HuH-7 (cell line): ENCODE measurements at places on chromosomes 13 and 19.

DNA sequence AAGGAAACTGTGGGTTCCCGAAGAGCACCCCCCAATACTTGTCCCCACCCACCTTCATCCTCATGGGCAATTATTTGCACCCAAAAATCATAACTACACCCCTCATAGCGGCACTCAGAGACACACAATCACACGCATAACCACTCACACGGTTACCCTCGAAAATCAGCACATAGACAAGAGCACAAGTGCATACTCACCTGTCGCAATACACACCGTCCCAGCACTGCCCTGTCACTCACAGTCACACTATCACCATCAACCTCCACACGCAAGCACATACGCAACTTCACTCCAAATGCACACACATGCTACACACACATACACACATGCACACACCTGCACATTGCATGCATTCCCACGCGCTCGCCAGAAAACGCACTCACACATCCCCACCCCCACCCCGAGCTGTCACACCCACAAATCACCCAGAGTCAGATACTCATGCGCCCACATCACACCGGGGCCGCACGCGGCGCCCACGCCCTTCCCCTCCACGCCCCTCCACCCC, 535 bp downstream of the COL5A3 start:
- no peak for DNase-seq

DNA sequence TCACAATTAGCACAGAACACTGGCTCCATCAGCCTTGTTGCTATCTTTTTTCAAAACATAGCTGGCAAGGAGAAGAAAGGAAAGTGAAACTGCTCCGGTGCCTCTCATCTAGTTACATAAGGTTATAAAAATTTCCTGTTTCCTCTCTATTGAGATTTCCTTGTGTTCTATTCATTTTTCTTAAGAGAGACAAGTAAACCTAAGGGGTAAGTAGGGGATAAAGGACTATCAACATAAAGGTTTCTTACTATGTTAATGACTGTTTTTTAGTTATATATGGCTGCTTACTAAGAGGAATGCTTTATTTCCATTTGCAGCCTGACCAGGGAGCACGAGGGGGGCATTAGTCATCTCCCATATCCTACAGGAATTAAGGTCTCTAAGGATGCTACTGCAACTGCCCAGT, 73.2 kb upstream of the MLNR start:
- DNase-seq, result no peak

DNA sequence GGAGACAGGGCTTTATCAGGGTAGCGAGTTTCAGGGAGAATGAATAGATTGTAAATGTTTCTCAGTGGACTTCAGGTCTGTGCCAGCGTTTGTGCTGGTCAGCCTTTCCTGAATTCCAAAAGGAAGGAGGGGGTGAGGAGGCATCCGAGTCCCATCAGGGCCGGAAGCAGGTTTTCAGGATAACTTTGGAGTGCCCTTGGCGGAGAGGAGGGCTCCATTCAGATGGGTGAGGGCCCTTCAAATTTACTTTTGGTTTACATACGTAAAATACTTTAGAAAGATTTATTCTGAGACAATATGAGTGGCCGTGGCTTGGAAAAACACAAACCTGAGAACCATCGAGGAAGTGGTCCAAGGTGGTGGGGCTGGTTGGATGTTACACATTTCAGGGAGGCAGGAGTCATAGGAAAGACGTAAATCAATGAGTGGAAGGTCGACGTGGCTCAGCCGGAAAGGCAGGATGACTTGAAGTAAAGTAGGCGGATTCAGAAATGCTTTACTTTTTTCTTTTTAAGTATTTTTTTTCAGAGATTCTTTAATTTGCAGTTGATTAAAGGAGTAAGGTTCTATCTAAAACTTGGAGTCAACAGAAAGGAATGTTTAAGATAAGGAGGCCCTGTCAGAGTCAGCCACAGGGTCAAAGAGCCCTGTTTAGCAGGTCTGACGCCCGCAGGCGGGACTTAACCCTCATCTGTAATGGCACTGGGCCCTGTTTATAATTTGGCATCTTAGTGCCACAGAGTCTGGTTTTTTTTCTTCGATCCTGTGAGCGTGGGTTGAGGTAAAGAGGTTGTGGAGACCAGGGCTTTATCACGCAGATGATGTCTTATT, 32.8 kb downstream of the ATP11A start:
- peak; percentile 80 for DNase-seq

DNA sequence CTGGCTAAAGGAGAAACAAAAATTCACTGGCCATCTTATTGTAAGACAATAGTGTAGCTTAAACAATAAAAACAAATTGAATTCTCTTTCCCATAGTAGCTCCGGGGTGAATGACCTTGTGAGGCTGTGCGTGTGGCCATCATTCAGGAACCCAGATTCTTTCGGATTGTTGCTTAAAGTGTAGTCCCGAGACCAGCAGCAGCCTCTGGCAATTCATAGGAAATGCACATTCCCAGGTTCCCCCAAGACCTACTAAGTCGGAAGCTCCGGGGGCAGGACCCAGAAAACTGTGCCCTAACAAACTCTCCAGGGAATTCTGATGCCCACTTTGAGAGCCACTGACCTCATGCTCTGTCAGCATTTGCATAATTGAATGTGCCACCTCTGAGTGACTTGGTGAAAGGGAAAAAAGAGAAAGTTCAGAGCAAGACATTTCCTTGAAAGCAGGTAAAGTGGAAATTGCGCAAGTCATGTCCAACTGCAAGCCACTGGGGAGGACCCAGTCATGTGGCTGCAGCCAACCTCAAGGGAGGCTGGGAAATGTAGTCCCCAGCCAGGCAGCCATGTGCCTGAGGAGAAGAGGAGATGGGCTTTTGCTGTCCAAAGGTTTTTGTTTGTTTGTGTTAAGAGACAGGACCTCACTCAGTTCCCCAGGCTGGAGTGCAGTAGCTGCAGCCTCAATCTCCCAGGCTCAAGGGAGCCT, 50.7 kb upstream of the PNMA8B start:
- DNase-seq, result peak; percentile 77

DNA sequence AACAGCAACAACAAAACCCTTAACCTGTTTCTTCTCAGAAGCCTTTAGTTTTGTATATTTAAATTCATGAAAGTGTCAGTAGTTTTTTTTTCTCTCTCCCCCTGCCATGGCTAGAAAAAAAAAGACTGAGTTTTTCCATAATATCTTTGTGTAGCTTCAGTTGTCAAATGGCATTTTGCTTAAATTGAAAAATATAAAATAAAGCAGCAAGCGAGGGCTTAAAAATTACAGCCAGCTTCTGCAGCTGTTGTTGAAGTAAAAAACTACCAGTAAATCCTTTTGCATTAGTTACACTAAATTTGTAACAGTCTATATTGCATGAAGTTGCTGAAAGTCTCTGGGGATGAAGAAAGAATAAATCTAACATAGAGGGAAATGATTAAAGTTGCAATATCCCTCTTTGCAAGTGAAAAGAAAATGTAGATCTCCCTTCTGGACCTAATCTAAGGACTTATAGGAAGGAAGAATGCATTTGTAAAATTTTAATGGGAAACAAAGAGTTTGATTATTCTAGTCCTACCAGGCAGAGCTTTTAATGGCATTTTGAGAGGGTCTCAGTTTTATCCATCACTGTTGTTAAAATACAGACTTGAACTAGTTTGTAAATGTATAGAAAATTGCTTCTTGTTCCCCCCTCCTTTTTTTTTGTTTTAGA, 215.7 kb downstream of the ATP8A2 start:
- no peak for DNase-seq

- no peak for DNase-seq
Observed at GRCh38 chr13:21046203-21046602, 15.2 kb downstream of the LATS2 start.

- no peak for DNase-seq
Observed at GRCh38 chr19:8811315-8812172, 20.6 kb downstream of the ZNF558 start.

DNA sequence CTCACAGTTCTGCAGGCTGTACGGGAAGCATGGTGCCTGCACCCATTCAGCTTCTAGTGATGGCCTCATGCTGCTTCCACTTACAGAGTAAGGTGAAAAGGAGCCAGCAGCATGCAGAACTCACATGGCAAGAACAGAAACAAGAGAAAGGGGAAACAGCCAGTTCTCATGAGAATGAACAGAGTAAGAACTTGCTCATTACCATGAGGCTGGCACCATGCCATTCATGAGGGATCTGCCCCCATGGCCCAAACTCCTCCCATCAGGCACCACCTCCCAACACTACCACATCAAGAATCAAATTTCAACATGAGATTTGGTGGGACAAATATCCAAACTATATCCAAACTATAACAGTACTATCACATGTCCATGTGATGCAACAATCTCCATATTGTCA, 72.1 kb downstream of the KATNAL1 start:
- no peak for DNase-seq

GRCh38 chr19:42467183-42467760, 24.5 kb upstream of the CXCL17 start:
- DNase-seq, result no peak

- DNase-seq, result no peak
Observed at GRCh38 chr13:41756198-41756880, 204.6 kb downstream of the VWA8 start.

DNA sequence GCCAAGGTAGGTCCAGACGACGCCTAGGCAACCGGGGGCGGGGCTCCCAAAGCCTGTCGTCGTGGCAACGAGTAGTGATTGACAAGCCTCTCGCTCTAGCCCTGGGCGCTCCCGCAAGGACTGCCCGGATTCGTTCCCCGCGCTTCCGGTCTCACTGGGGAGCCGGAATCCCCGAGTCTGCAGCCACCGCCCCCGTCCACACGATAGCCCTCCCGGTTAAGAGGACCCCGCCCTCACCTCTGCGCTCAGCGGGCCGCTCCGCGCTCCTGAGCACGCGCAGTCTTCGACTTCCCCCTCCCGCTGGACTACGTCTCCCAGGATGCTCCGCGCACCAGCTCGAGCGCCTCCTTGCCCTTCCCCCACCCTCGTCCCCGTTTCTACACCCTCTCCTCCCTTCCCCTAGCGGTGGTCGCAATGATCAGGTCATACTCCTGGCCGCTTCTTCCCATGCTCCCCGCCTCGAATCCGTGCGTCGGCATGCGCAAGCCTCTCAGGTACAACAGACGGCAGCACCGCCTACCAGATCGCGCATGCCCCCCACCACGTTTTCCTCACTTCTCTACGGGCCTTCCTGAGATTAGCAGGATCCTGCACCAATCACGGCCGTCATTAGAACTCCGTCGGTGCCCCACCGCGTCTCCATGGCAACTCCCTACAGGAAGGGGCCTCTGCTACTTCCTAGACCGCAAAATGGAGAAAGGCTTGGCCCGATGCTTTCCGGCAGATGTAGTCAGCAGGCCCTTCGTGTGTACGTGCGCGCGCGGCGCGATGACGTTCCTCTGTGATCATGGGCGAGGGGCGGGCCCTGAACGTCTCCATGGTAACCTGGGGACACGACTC, at the start of gene MZF1:
Gene MZF1 (minus strand): TSS at position 518 of the 840 bp plus-strand sequence. CDS start 1,946 bp downstream, outside the sequence.
- peak; percentile 93 for DNase-seq

DNA sequence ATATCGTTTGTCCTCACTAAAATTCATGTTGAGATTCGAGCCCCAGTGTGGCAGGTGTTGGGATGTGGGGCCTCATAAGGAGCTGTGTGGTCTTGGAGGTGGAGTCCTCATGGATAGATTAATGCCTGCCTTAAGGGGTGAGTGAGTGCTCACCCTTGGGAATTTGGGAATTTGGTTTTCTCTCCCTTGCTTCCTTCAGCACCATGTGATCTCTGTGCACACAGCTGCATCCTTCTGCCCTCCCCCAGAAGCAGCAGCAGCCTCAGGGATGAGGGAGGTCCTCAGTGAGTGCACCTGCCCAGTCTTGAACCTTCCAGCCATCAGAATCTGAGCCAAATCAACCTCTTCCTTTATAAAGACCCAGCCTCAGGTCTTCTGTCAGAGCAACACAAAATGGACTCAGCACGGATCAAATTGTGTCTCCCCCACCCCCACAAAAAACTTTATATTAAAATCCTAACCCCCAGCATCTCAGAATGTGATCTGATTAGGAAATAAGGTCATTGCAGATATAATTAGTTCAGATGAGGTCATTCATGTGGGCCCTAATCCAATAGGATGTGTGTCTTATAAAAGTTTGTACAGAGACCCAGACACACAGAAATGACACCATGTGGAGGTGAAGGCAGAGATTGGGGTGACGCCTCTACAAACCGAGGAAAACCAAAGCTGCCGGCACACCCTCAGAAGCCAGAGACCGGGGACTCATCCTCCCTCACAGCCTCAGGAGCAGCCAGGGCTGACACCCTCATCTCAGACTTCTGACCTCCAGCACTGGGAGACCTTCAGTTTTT, 12.9 kb downstream of the CYTH2 start:
- DNase-seq, result no peak

- DNase-seq, result peak; percentile 72
Observed at GRCh38 chr13:112510002-112510780, 77.8 kb downstream of the TUBGCP3 start.

DNA sequence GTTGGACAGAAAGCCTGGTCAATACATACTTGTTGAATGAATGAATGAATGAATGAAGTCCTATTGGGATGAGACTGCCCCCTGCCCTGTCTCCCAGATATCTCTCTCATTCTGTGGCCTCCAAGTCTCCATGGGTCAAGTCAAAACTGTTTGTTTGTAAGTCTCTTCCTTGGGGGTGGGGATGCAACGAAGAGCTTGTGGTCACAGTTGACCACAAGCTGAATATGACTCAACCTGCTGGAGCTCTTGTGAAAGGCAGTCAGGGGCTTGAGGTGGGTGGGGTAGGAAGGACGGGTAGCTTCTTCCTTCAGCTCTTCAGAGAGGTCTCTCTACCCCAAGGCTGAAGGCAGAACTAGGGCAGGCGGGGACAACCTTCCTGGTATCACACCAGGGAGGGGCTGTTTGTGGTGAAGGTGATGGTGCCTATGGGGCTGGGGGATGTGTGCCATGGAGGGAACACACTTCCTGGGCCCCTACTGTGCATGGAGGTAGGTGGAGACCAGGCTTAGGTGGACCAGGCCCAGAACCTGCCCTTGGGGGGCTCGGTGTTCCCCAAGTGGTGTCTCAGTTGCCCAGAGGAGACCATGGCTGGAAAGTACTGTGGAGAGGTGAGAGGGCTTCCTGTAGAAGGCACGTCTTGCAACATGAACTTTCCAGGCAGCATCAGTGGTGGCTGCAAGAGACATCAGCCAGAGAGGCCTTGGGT, 8.0 kb downstream of the MYO1F start:
- DNase-seq, result no peak

GRCh38 chr13:53050151-53050550, 21.5 kb downstream of the OLFM4 start:
- DNase-seq, result no peak

GRCh38 chr13:46578590-46578975, 25.6 kb downstream of the LRCH1 start:
- no peak for DNase-seq

- no peak for DNase-seq
Observed at GRCh38 chr13:50760751-50761150, 82.7 kb downstream of the DLEU7 start.

DNA sequence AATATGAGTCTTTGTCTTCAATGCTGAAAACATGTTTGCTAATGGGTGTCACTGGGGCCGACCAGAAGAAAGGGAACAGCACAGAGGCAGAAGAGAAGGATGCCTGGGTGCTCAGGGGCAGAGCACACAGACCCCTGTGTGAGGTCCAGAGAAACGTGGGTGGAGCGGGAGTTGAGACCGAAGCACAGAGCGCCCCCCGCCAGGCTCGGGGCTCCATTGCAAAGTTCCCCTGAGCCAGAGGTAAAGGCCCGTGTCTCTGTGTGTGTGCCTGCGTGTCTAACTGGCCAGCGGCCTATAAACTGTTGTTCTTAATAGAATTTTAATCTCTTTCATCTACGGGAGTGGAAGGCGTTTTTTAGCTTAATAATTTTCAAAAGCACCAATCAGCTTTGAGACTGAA, 343.1 kb downstream of the TEX29 start:
- no peak for DNase-seq
